ENCODE measurements at places on chromosomes 3 and 15.

GRCh38 chr3:64578797-64579196, 109.0 kb downstream of the ADAMTS9 start:
- DNase-seq: no peak

- DNase-seq: no peak
These were observed 32.4 kb upstream of the MTMR10 start for GRCh38 chr15:31023841-31024240.

GRCh38 chr15:36407647-36408046, 171.8 kb upstream of the CDIN1 start:
- no peak for DNase-seq

- no peak for DNase-seq
These were observed 98.8 kb downstream of the ARPP21 start for GRCh38 chr3:35737934-35738706.

- DNase-seq: no peak
These were observed 350.0 kb upstream of the BCHE start for GRCh38 chr3:166187237-166187636.

DNA sequence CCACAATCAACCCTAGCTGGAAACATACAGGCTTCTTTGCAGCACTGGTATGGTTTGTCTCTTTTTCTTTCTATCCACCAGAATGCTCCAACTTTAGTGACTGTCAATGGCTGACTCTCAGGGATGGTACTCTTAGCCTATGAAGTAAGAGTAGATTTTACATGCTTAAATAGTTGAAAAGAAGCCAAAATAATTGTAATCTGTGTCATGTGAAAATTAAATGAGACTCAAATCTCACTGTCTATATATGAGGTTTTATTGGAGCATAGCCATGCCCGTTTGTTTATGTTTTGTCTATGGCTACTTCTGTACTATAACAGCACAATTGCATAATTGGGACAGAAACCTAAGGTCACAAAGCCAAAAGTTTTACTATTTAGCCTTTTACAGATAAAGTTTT, 29.1 kb upstream of the PDZRN3 start:
- no peak for DNase-seq

DNA sequence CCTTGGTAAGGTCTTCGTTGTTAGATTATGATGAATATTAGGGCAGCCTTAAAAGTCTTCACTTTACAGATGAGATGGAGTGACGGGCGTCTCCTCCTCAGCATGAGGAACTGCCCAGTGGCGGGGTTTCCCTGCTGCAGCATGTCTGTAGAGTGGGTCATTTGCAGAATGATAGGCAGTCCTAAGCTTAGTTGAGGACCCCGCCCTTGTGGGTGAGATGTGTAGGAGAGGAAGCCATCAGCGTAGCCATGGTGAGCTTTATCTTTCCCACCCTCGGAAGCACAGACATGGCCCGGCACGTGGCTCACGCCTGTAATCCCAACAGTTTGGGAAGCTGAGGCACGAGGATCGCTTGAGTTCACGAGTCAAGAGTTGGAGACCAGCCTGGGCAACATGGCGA, 877 bp downstream of the NIT2 start:
- DNase-seq: no peak

DNA sequence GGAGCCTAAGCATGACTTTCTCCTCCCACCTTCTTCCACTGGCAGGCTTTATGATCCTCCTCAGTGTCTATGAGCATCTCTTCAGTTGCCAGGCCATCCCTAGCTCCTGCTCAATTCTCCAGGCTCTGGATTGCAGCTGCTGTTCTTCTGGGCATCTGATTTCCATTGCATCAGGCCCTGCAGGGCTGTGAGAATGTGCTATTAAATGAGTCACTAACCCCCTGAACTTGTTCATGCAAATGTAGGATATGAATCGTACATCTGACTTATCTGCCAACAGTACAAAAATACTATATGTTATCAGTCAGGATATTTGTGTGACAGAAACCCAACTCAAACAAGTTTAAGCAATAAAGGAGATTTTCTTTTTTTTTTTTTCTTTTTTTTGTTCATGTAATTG, 11.9 kb downstream of the GPR176 start:
- DNase-seq: no peak

- no peak for DNase-seq
These were observed 13.3 kb downstream of the ABHD2 start for GRCh38 chr15:89101302-89102193.

DNA sequence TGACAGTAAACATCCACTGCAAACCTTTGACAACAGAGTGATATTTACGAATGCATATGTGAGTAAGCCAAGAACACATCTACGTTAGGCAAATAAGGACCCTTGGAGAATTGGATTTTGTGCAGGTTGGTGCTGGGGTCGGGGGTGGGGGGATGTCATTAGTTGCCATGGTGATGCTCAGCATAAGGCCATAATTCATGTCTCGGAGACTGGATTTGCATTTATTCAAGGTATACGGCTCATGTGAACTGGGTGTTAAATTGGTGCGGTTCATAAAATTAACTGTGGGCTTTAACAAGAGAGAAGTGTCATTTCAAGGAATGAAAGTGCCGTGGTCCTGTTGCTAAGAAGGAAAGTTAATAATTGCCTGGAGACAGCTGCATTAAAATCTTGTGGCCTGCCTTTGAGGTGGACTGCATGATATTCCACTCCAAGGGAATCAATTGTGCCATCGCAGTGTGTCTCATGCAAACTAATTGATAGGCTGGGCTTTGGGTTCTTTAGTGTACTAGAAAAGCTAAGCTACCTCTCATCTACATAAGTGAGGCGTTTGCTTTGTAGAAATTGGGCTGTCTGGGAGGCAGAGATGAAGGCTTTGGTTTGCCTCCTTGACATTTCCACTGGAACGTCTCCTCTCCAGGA, 228.9 kb upstream of the FEZF2 start:
- DNase-seq: no peak

GRCh38 chr15:50562735-50563640, 16.5 kb upstream of the USP50 start:
- DNase-seq: no peak

All from CD4-positive, alpha-beta T cell treated with Interleukin-6 at 100 ng/mL for 8 hours (primary cell).